ENCODE measurements at places on chromosomes 5 and 9.
A peak's percentile ranks its signal among the peaks of the same experiment; 100 is the strongest.

DNA sequence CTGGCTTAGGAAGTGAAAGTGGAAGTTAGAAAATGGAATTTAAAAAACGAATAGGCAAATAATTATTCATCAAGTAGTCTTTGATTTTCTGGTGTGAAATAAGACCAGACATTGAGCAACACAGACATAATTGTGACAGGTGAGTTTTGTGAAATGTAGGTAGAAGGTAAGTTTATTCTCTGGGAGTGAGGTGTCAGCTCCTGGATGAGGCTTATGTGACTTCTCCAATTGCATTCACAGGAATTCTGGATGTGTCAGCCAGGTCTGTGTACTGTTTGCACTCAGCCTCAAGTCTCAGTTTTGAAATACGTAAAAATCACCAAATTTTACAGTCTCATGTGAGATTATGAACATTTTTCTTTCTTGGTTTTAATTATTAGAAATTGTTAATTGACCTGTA lies 537.6 kb downstream of the CETN3 start:
- H3K27ac ChIP-seq: no peak overlapping the region
- H3K27me3 ChIP-seq: no peaks in the 10 kb centered on the region
- no peaks in the 10 kb centered on the region for H3K36me3 ChIP-seq
- no peaks in the 10 kb centered on the region for H3K4me1 ChIP-seq
- no peak overlapping the region for H3K4me3 ChIP-seq
- no peak for DNase-seq

DNA sequence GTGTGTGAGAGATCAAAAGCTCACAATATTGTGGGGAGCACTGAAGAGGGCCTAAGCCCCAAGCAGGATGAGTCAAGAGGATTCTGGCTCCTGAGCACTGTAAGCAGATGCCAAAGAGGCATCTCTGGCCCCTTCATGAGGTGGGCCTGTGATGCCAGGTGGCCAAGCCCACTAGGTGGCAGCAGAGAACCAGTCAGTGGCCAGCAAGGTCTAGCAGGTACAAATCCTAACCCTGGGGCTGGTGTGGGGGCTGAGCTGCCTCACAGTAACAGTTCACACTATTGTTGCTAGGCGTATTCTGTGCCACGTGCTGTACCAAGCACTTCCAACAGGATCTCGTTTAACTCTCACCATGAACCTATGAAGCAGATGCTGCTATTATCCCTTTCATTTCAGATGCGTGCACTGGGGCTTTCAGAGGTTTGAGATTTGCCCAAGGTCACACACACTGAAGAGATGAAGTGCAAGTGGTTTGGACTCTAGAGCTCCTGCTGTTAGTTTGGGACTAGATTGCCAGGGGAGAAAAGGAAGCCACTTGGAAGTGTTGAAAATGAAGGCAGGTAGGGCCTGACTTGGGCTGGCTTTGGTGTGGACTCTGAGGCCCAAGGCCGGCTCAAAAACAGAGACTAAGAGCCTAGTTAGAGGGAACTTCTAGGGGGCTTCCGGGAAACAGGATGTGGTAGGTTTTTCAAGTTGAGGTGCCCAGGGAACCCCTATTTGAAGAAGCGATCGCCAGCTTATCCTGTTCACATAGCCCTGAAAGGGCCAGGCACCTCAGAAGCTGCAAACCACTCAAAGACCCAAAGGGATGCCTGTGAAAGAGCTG lies 4.4 kb upstream of the MLANA start:
- no peaks in the 10 kb centered on the region for H3K36me3 ChIP-seq
- H3K27me3 ChIP-seq: no peaks in the 10 kb centered on the region
- H3K4me1 ChIP-seq: peaks cover 13% of the 10 kb centered on the region

GRCh38 chr5:101531026-101531425 lies 627.9 kb upstream of the ST8SIA4 start:
- H3K4me3 ChIP-seq: no peak overlapping the region
- no peaks in the 10 kb centered on the region for H3K4me1 ChIP-seq
- H3K27ac ChIP-seq: no peak overlapping the region
- H3K36me3 ChIP-seq: no peaks in the 10 kb centered on the region
- H3K27me3 ChIP-seq: no peaks in the 10 kb centered on the region

- DNase-seq: no peak
- H3K36me3 ChIP-seq: no peaks in the 10 kb centered on the region
- peaks cover 18% of the 10 kb centered on the region for H3K27me3 ChIP-seq
- H3K4me1 ChIP-seq: no peaks in the 10 kb centered on the region
Measured at GRCh38 chr5:158051036-158051435, 192.1 kb upstream of the CLINT1 start.

DNA sequence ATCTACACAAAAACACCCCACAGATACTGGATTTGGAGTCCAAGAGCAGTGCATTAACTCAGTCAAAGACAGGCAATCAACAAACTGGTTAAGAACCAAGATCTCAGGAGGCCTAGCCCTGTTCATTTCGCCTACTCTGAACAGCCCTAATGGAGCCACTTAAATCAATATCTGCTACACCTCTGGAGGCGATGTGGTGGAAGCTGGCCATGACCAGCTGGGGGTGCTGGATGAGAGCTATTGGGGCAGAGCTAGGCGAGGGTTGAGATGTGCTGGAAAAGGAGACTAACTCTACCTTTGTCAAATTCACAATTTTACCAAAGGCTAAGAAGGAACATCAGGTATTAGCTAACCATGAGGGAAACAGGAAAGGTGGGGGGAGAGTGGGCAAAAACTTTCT lies 23.3 kb upstream of the ARSB start:
- peaks cover 2% of the 10 kb centered on the region for H3K36me3 ChIP-seq
- no peak for DNase-seq
- H3K4me3 ChIP-seq: no peak overlapping the region

DNA sequence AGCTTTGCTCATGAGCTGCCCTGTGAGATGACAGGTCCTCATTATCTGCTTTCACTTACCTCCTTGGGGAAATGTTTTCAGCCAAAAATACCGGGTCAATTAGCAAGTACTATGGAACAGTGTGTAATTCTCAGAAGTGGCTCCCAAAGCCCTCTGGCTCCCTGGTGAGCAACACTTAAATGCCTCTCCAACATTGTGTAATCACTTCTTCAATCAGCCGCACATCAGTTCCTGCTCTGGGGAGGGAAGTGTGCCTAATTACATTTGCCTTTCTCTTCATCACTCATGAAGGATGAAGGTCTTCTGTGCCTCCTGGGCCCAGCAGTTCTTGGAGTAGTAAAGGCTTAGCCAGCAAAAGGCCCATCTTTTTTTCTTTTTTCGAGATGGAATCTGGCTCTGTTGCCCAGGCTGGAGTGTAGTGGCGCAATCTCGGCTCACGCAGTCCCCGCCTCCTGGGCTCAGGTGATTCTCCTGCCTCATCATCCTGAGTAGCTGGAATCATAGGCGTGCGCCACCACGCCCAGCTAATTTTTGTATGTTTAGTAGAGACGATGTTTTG lies 23.1 kb downstream of the NIM1K start:
- no peak overlapping the region for H3K4me3 ChIP-seq
- H3K4me1 ChIP-seq: no peaks in the 10 kb centered on the region
- DNase-seq: no peak
- H3K36me3 ChIP-seq: no peaks in the 10 kb centered on the region
- no peak overlapping the region for H3K27ac ChIP-seq

DNA sequence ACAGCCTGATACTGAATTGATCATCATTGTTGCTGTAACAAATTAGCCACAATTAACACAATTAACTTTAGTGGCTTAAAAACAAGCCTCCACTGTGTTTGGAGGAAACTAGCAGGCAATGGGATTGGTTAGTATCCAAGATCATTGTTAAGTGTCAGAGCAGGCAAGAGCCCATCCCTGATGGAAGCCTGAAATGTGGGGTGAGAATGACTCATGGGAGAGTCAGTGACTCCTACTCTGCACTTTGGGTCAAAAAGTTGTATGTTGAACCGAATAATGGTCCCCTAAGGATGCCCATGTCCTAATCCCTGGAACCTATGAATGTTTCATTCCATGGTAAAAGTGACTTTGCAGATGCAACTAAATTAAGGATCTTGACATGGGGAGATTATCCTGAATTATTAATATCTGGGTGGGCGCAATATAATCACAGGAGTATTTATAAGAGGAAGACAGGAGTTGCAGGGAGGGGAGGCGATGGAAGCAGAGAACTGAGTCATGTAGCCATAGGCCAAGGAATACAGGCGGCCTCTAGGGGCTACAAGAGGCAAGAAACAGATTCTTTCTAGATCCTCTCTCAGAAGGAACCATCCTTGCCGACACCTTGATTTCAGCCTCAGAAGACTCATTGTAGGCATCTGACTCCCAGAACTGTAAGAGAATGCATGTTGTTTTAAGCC lies 28.8 kb downstream of the ALG2 start:
- H3K27ac ChIP-seq: no peak overlapping the region
- DNase-seq: no peak
- peaks cover 31% of the 10 kb centered on the region for H3K4me1 ChIP-seq
- peak overlapping the region; percentile 23 for H3K4me3 ChIP-seq
- peaks cover 2% of the 10 kb centered on the region for H3K36me3 ChIP-seq

DNA sequence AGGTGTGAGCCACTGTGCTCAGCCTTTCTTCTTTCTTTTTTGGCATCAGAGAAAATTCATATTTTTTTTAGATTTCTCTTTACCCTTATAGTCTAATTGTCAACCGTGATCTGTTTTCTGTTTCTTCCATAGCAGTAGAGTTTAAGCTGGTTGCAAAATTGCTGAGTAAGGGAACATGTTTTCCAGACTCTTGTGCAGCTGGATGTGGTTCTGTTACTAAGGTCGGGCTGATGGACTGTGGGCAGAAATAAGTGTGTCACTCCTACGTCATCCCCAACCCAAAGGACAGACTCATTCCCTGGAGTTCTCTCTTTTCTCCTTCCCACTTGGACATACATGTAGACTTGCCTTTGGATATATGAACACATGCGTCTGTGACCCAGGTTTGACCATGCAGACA lies 64.1 kb upstream of the GOLM1 start:
- no peaks in the 10 kb centered on the region for H3K36me3 ChIP-seq
- H3K4me1 ChIP-seq: no peaks in the 10 kb centered on the region
- H3K4me3 ChIP-seq: no peak overlapping the region
- no peak overlapping the region for H3K27ac ChIP-seq
- no peak for DNase-seq

DNA sequence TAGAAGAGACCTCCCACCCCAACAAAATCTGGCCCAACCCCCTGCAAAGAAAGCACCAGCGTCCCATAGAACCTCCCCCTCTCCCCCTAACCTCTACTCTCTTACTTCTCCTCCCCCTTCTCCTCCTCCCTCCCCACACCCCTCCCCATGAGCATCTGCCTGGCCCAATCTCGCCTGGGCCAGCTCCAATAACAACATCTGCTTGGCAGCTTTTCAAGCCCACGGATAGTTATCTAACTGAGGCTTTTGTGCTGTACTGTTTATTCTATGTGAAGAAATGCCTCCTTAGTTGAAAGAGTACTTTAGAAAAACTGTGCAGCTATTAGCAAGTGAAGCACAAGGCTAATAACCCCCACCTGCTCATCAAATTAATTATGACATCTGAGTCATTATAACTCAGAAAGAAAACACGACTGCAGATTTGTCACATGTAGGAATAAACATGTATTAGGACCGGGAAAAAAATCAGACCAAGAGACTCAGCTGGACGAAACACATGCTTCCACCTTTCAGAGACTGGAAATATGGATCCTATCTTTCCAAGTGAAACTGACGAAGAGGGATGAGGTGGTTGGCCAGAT lies 42.8 kb downstream of the NFIB start:
- H3K27me3 ChIP-seq: peaks cover 6% of the 10 kb centered on the region
- peaks cover 1% of the 10 kb centered on the region for H3K4me1 ChIP-seq
- no peaks in the 10 kb centered on the region for H3K36me3 ChIP-seq
- H3K27ac ChIP-seq: no peak overlapping the region
- no peak overlapping the region for H3K4me3 ChIP-seq

DNA sequence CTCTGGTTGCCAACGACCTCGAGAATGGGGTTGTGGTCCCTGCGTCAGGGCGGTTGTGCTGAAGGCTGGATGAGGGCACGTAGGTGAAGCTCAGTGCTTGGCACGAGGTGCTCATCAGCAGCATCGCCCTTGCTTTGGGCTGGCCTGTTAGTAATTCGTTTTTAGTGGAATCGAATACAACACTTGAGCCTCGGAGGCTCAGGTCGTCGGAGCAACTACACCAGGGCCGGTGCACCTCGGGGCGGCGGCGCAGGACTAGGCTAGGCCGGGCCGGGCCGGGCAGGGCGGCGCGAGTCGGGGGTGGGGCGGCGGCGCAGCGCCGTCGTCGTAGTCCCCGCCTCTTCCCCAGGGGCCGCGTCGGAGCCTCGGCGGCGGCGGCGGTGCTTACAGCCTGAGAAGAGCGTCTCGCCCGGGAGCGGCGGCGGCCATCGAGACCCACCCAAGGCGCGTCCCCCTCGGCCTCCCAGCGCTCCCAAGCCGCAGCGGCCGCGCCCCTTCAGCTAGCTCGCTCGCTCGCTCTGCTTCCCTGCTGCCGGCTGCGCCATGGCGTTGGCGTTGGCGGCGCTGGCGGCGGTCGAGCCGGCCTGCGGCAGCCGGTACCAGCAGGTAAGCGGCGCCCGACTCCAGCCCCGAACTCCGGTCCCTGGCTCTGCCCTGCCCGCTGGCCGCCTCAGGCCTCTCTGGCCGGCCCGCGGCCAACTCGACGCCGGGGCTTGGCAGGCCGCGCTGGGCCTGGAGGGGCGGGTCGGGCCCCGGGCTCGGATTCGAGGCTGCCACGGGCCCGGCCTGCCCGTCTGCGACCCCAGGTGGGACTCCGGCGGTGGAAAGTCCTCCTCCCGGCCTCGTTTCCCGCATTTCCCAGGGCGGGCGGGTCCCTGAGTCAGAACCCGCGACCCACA lies at the start of gene NDFIP1:
Gene NDFIP1 (plus strand): TSS at position 348 of the 899 bp plus-strand sequence. CDS start 196 bp downstream, at position 544.
- H3K4me3 ChIP-seq: peak within 1 kb of the TSS; percentile 95
- peaks cover 55% of the 10 kb centered on the region for H3K4me1 ChIP-seq
- peak within 1 kb of the TSS; percentile 97 for H3K27ac ChIP-seq
- H3K27me3 ChIP-seq: no peaks in the 10 kb centered on the region

DNA sequence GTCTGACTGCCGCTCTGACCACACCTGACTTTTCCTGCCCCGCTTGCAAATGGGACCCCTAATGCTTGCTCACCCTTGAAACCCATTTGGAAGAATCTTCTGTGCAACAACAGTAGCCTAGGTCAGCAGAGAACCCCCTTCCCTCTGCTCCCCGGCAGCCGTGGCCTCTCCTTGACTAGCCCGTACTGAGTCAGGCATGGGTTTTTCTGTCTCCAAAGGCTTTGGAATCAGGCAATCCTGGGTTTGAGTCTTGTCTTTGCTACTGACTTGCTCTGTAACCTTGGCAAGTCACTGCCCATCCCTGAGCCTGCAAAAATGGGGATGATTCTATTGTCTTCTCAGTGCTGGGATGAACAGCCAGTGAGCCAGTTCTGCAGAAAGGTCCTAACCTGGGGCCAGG lies 135.4 kb downstream of the RGS3 start:
- H3K36me3 ChIP-seq: peaks cover 3% of the 10 kb centered on the region
- peaks cover 3% of the 10 kb centered on the region for H3K4me1 ChIP-seq
- H3K4me3 ChIP-seq: no peak overlapping the region
- no peak overlapping the region for H3K27ac ChIP-seq
- H3K27me3 ChIP-seq: no peaks in the 10 kb centered on the region
- DNase-seq: no peak

DNA sequence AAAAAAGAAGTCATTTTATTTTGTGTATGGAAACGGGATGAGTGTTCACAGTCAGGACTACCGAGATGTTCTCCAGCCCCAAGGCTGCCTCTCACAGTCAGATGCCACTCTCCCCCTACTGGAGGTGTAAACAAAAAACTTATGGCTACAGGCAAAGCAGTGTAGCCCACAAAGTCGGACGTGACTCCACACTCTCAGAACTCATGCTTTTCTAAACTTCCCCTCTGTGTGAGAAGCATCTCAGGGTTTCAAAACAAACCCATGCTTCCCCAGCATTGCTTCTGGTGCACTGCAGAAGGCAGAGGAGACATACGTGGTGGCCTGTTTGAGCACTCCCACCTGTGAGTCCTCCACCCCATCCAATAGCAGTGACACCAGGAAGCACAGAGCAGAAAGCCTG lies 580.3 kb downstream of the BNC2 start:
- H3K27me3 ChIP-seq: no peaks in the 10 kb centered on the region
- no peaks in the 10 kb centered on the region for H3K36me3 ChIP-seq
- H3K4me3 ChIP-seq: no peak overlapping the region
- H3K4me1 ChIP-seq: no peaks in the 10 kb centered on the region

All from activated naive CD8-positive, alpha-beta T cell treated with anti-CD3 and anti-CD28 coated beads, Interleukin-2, amount 10 ng/mL, durations not matched to agents 7 days and 5 days (primary cell).